IPS DF 19.7 (cell line): ENCODE measurements at places on chromosomes 4 and X.

- no peak for DNase-seq
These were observed 65.8 kb upstream of the GPRIN3 start for GRCh38 chr4:89373394-89373793.

DNA sequence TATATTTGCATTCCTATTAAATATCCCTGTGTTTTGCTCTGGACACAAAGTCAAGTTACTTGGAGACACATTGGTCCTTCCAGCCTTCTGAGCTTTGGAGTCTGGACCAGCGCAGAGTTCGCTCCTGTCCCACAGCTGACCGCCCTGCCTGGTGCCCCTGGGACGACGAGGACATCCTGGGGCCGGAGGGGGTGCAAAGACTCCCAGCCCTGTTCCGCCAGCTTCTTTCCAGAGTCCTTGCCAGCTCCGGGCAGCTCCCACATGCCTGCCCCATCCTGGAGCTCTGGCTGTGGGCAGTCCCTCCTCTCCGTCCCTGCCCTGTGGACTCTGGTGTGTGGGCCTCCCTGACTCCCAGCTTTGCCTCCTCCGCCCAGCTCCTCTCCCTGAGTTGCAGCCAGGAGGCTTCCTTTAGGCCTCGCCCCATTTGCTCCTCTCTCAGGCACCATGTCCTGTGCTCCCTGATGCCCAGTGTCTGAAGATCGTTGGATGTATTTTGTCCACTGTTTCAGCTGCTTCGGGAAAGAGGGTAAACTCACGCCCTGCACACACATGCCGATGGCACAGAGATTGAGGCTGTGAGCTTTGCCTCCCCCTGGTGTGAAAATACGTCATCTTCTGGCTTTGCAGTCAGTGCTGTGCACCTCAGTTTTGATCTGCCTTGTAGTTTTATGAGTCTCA, 4.9 kb upstream of the PCGF3 start:
- DNase-seq: no peak

DNA sequence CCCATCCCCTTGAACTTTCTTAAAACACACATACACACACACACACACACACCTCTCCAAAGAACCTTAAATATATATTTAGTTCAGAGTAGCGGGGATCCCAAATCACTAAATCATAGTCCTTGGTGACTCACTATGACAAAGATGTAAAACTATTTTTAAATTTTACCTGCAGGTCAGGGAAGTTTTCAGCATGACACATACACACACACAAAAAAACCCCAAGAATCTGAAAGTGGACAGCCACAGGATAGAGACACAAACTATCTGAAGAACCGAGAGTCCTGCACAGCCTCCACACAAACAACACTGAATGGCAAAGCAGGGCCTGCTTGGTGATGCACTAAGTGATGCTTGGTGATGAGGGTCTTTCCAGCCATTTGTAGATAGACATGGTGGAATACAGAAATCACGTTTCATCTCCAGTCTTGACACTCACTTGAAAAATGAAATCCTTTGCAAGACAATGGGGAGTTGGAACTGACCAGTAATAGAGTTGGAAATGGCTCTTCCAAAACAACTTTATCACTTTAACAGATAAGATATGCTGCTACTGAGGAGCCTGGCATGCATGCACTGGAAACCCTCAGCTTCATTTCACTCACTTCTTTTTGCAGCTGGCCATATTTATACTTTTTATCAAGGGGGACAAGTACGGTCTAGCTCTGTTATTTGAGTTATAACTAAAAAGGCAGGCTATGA, 307.3 kb downstream of the RAPGEF2 start:
- DNase-seq: no peak

GRCh38 chrX:154091678-154092077, 5.8 kb downstream of the MECP2 start:
- DNase-seq: no peak

DNA sequence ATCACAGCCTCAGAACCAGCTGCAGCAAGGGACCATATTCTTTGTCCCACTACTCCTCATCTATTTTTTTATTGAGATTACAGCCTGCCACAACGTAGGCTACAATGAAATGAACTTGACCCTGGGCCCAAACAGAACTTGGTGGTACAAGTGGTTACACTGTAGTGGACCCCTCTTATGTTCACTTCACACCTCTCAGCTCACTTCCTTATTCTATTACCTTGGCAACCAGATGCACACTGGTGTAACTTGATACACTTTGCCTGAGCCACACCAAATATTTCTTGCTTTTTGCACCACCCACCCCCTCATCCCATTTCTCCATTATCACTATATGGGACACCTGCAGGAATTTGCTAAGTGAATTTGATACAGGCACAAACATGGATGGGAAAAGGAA, 105.8 kb downstream of the CXCL13 start:
- DNase-seq: no peak

DNA sequence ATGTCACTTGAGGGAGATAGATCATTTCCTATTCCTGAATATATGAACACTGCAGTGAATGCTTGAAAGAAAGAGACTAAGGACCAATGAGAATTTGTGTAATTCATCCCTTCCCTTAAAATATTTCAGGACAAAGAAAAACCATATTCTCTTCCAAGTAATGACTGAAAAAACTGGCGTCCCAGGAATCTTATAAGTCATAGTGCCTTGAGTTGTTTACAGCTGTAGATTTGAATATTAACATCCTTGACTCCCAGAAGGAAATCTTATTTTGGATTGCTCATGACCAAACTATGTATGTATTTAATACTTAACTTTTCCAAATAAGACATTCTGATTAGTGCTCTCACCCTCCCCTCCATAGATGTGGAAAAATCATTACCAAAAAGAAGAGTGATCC, 55.5 kb downstream of the CLDN22 start:
- no peak for DNase-seq

DNA sequence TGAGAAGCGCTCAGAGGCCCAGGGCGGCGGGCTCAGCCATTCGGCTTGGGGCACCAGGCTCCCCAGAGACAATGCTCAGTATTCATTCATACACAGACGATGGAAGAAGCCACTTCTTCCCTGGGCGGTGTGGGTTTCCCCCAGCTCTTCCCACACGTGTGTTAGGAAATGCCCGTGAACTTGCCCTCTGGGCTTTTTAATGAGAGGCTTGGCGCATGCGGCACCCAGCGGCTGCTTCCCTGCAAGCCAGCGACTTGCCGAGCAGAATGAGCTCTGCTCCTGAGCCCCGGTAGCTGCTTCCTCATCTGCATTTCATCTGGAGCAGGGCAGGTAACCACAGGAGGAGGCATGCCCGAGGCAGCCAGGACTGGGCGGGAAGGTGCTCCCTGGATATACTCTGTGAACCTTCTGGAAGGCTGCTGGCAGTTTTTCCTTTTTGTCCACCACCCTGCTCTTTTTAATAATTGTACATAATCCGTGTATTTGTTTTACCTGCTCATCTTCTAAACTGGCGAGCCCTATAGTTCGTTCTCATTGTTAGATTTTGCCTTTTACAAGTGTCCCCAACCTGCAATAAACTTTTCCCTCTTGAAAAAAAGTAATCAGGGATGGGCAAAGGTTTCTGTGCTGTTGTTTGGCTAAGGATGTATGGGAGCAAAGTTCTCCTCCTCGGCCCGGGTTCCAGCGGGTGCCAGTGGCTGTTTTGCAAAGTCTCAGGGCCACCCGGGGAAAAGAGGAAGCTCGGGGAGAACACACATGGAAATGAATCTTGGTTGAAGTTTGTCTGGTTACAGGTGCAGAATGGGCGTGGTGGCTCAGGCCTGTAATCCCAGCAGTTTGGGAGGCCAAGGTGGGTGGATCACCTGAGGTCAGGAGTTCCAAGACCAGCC, 178.8 kb downstream of the DCLK2 start:
- no peak for DNase-seq

- no peak for DNase-seq
These were observed 423.9 kb downstream of the FAM133A start for GRCh38 chrX:94097868-94098267.

GRCh38 chr4:20443015-20443805, 191.5 kb downstream of the SLIT2 start:
- DNase-seq: no peak

DNA sequence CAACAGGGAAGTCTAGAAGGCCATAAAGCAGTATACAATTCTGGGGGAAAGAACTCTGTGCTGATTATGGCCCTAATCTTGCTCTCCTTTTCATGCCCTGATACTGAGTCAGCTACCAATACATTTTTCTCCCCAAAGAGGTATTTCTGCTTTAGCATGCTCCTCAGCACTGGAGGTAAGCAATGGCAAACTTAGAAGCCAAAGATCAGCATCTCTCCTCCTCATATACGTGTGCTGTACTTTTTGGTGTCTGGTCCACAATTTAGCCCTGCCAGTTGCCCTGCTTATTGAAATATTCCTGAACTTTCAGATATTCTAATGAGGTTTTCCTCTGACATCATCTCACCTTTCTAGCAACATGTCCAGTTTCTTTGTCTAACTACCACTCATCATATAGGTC, 226.2 kb downstream of the FSTL5 start:
- DNase-seq: no peak

DNA sequence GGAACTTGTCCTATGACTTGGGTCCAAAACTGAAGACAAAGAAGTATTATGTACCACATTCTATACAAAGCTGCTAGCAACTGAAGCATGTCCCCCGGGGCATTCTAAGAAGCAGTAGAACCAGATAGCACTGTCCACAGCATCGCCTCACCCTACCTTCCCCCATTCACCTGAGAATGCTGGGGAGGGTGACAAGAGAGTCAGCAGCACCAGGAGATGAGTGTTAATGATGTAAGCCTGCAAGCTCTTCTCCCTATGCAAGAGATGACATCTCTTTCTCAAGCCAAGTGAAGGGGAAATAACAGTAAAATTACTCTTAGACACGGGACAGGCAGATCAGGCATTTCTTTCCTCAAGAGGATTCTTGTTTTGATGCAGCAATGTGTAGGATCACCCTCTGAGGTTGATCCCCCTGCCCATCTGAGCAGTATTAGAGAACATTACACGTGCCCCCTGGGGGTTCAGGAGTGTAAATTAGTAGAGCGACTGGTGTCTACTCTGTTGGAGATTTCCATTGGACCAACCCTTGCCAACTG, 13.9 kb upstream of the TLR1 start:
- no peak for DNase-seq

- DNase-seq: no peak
These were observed 28.7 kb downstream of the INPP4B start for GRCh38 chr4:142817442-142817841.

GRCh38 chrX:9341291-9342201, 123.3 kb upstream of the TBL1X start:
- no peak for DNase-seq

DNA sequence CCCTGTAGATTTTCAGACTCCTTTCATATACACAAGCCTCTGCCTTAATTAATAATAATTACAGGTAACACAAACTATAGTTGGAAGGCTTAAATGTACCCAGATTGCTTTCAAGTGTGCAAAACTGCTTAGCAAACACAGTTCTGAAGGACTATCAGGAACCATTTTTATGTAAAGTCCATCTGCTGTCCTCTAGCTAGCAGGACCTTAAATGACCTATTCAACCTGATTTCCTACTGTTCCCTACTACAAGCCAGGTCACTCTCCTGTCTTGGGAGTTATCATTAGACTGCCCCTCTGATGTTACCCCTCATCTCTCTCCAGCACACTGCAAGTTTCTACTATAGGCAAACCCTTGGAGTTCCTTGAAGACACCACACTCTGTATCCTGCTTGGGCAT, 157.3 kb downstream of the GBA3 start:
- DNase-seq: no peak

DNA sequence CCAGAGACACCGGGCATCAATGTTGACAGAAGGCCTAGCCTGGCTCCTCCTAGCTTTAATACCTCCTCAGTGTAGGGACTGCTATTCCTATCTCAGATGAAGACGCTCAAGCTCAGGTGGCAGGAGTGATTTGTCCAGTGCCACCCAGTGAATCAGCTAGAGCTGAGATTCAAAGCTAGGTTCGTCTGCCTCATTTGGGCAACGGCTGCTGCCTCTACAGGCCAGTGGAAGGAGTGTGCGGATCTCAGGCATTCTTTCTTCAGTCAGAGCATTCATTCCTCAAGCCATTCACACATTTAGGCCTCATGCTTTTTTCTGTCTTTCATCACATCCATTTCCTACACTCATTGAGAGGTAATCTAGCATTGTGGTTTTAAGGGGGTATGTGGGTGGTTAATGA, 7.3 kb downstream of the TSR2 start:
- no peak for DNase-seq

DNA sequence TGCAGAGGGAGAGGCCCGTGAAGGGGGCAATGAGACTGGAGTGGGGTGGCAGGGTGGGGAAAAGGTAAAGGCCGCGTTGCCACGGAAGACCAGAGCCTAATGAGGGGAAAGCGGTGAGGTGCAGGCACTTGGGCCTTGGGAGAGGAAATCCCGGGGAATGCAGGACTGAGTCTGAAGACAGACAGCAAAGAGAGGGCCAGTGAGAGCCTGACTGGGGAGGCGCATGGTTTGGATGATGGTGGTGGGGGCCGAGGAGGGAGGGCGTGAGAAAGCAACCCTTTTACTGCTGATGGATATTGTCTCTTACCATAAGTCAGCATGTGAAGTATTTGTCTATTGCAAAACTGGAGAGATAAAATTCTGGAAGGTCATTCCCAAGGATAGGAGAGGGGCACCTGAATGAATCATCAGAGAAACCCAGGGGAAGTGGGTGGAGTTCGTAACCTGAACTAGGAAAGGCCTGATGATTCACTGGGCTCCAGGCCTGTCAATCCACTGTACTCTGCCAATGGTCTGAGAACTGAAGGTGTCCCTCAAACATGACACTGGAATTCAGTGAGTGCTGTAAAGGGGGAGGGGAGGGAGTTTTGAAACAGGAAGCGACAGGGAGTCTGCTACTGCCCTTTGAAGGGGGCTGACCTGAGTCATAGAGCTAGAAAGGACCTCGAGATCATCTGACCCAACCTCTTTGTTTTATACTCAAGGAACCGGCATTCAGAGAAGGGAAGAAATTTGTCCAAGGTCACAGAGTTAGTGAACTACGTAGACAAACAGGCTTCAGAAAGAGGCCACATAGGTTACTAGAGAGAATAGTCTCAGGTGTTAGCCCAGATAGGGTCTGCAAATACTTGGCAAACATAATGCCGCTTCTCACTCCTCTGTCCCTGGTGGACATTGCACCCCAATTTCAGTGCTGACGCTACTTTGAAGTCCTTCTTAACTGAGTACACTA, 52.2 kb downstream of the NALF2 start:
- DNase-seq: peak; percentile 96

DNA sequence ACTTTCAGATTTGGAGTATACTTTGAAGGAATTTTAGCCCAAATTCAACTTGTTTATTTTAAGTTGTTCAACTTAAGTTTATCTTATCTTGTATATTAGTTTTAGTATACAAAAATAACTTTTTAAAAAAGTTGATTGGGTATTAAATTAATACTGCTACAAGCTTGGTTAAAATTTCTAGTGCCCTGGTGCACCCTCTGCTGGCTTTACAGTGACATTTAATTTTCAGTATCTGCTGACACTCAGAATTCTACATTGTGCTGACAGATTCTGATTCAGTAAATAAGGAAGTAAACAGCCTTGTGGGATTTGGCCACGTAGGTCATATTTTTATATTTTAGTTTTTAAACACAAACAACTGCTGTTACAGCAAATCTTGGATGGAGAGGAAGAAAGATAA, 2.9 kb downstream of the EDA start:
- DNase-seq: no peak

GRCh38 chrX:7146020-7146702, 1.4 kb upstream of the STS start:
- no peak for DNase-seq
